Activated CD4-positive, alpha-beta T cell treated with anti-CD3 and anti-CD28 coated beads, Interleukin-2, amount 50 U/mL, for 4 hours (primary cell): ENCODE measurements at places on chromosomes 4 and X.

DNA sequence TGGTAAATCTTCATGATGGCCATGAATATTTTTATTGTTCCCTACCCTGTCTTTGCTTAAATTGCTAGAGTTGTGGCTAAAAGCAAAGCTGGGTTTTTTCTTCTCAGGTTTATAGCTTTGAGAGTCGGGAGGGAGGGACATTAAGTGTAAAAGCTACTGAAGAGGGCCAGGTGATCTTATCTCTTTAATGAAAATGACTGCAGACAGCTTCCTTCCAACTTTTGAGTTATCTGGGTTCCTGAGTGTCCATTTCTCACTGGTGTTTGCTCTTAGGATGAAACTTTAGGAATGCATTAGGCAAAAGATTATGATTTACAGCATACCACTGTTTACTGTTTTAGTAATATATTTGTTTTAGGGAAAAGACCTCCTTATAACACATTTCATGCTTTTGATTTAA is 187.7 kb downstream of the SHROOM3 start:
- DNase-seq: no peak

GRCh38 chrX:49166914-49167739 is 4.6 kb downstream of the MAGIX start:
- no peak for DNase-seq

- no peak for DNase-seq
Observed at GRCh38 chr4:145822581-145822980, 116.0 kb downstream of the ZNF827 start.

- DNase-seq: no peak
Observed at GRCh38 chr4:74039315-74039763, 850 bp upstream of the CXCL3 start.

- no peak for DNase-seq
Observed at GRCh38 chr4:77595364-77595973, 10.2 kb upstream of the CXCL13 start.

- no peak for DNase-seq
Observed at GRCh38 chr4:89469930-89470375, 162.4 kb upstream of the GPRIN3 start.

DNA sequence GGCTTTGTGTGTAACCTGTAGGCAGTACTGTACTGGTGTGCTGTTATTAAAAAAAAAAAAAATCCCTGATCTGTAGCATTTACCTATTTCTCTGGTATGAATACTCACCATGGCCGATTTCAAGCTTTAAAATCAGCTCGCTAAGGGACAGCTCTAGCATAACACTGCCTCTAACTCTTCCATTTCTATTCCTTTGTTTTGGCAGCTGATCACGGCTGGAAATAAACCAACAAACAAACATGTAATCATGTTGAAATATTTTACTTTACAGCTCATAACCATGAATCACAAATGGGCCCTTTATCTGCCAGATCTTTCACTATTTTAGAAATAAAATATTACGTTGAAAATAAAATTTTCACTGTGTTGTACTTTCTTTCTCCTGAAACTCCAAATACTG is 60.5 kb upstream of the IL15 start:
- no peak for DNase-seq

GRCh38 chr4:40718586-40718985 is 31.2 kb upstream of the NSUN7 start:
- no peak for DNase-seq

DNA sequence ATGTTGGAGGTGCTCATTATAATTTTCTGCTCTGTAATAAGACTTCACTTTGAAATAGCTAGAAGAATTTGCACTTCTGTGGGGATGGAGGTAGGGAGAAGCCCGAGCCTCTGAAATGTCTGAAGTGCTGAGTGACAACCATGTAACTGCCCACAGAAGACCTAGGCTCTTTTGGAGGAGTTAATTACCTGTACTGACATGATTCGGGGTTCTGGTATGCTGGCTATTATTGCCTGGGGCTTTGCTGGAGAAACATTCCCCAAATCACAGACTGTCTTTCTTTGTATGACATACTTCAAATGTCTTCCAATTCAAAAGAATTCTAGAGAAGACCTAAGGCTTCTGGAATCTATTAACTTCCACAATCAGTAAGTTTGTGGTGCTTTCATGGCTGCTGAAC is 211.2 kb upstream of the POF1B start:
- DNase-seq: no peak

GRCh38 chr4:40462326-40462725 is 127.2 kb downstream of the CHRNA9 start:
- DNase-seq: no peak

DNA sequence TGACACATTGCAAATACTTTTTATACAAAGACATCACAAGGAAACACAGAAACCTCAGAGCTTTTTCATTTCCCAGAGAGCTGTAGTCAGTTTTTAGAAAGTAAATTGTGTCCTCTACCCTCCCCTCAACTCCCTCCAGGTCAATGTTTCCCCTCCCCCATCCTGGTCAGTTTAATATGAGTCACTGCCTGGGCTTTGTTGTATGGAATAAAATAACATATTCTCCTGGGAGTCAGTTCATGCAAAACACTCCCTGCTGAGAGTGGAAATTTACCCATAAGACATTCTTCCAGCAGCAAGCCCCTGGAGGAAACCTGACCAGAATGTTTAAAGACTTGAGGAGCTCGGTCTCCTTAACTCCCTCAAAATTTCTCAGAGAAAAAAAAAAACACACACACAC is 270.1 kb upstream of the LDB2 start:
- no peak for DNase-seq

DNA sequence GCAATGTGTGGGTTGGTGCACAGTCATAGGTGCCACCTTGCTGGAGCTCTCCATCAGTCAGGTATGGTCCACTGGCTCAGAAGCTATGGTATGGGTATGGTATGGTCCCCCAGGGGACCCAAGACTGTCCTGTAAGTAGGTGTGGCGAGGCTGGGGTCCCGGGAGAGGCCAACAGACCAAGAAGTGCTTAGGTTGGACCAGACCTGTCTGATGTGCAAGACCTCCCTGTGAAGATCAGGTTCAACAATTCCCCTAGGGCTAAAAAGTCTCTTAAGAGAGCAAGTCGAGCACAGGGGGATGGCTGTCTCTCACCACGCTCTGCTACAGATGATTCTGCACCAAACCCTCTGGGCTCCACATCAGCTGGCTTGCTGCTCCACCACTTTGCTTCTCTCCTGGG is 1145.0 kb downstream of the RPA4 start:
- DNase-seq: no peak

DNA sequence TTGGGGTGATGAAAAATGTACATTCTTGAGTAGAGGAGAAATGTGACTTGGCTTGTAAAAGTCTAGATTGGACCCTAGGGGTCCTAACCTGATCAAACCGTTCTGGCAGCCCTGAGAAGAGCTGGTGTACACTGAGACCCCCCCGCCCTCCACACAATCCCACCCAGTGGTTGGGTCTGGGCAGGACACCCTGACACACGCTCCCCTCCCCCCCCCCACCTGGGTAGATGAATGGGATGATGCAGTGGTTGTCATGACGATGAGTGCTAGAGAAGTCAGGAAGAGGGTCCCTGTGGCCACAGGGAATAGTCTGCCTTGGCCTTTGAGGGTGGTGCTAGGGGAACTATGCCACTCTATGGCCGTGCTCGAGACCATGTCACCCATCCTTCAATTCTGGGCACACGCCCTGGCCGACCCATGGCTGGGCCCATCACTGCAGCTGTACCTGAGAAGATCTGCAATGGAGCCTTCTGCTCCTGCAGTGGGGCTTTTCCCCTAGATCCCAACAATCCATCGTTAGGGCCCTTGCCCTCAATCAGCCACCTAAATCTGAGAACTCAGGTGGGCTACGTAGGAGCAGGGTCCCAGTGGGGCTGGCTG is 4.4 kb downstream of the CDK16 start:
- DNase-seq: no peak

DNA sequence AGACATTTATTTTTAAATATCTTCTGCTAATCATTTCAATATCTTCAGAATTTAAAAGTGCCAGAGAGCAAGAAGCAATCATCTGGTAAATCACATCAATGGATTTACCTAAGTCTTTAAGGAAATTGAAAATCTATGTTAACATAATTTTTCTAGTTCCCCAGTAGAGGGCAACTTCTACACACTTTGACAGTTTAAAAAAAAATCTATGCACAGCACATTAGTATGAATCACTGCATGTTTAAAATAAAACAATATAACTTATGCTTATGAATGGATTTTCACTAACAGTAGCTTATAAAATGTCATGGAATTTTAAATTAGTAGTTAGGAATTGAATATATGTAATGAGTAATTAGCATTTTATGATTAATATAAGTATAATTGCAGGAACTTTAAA is 126.5 kb downstream of the REELD1 start:
- DNase-seq: no peak

- no peak for DNase-seq
Observed at GRCh38 chr4:156999175-156999517, 27.5 kb upstream of the PDGFC start.

DNA sequence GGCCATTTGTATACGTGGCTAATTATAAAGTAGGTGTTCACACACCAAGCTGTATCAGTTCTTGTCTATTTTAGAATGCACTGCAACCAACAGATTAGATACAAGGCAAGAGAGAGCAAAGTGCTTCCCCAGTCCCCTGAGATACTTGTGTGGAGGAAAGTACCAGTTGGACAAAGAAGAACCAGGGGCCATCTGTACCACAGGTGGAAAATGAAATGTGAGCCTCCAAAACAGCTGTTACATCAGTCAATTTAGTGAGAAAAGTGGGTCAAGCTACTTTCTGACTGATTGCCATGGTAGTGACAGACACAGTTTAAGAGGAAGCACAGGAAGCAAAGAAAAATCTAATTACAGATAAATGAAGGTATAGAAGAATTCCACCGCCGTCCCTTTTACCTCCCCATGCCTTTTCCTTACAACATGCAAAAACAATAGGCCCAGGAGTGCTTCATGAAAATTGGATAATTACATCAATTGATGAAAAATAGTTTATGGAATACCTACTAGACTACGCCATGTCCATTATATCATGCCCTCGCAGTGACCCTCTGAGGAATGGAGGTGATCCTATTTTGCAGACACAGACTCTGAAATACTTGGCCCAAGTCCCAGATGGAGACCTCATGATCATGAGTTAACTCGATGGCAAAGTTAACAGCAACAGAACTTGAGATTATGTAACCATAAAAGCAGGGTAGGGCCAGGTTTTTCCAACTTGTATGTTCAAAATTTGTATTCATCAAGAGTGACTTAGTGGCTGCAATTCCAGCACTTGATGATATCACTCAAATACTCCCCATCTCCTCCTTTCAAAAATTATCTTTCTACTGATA is 15.8 kb downstream of the SMPX start:
- DNase-seq: no peak

- DNase-seq: no peak
Observed at GRCh38 chrX:47176101-47176740, 17.4 kb upstream of the UBA1 start.

GRCh38 chr4:60683973-60684372 is 516.2 kb upstream of the ADGRL3 start:
- DNase-seq: no peak

- DNase-seq: no peak
Observed at GRCh38 chr4:37881811-37882210, 9.1 kb upstream of the TBC1D1 start.

GRCh38 chr4:81648576-81649275 is 177.0 kb upstream of the RASGEF1B start:
- DNase-seq: peak; percentile 18

DNA sequence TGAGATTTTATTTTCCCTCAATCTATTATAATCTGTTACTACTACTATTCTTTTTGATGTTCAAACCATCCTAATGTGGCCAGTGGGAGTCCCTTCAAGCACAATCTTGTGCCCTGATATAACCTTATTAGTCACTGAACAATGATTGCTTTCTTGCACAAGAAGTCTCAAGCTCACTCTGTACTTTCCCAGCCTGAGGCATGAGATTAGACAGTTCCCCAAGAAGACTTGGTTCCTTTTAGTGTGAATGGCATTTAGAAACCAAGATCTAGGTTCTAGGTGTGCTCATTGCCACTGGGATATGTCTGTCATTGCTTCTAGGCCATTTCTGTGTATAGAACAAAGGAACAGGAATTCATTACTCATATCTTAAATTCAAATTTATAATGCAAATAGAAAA is 28.0 kb upstream of the RBM41 start:
- DNase-seq: no peak
